Stimulated activated CD4-positive, alpha-beta T cell treated with anti-CD3 and anti-CD28 coated beads, Interleukin-1b, Interleukin-23, amount 100 ng/mL, for 1 hour (primary cell): ENCODE measurements at places on chromosomes 7 and 10.

DNA sequence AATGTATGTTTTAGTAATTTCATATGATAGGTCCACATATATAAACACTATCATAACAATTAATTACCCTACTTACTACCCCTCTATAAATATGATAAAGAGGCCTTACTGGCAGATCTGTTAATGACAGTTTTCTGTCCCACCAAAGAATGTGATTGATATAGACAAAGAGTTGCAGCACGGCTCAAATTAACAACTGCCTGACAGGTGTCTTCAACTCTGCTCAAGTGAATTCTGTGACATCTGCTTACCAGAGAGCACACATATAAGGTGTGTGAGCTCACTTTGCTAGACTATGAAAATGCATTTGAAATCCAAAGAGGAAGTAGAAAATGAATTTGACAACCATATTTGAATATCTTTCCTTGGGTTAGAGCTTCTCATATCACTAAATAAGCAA, 36.6 kb downstream of the CACNA2D1 start:
- no peak for DNase-seq

DNA sequence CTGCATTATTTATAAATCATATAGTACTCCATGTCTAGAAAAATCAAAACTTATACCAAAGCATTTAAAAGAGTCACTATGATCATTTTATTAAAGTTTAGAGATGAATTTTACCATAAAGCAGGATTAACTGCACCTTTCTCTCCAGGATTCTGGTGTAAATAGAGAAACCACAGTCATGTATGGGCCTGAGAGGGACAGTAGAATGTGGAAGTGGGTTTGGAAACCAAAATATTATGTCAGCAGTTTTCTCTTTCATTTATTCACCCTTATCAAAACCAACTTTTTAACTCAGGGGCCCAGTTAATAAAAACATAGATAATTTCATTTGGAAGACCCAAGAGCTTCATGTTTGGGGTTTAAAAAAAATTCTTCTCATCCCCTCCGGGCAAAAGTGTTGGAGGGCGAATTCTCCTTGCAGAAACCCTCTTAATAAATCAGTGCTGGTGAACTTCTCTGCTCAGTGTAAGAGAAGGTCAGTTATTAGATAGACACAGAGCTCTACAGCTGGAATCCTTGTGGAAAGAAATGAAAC, 266.2 kb downstream of the CREB5 start:
- no peak for DNase-seq

- DNase-seq, result no peak
Observed at GRCh38 chr7:8120390-8121058, 141.4 kb downstream of the ICA1 start.

- DNase-seq, result no peak
Observed at GRCh38 chr7:47507522-47507921, 74.4 kb downstream of the TNS3 start.

DNA sequence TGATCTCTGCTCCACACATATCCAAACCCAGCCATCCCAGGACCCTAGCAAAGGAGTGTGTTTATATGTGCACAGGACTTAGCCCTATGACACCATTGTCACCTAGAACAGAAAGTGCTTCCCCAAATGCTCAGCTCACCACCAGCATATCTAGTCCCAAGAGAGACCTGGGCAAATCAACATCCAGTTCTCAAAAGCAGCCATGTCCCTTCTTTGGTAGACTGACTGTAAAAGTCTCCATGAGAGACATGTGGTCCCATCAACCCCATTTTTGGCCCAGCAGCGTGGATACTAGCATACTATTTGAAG, 20.9 kb upstream of the ARHGAP22 start:
- no peak for DNase-seq

DNA sequence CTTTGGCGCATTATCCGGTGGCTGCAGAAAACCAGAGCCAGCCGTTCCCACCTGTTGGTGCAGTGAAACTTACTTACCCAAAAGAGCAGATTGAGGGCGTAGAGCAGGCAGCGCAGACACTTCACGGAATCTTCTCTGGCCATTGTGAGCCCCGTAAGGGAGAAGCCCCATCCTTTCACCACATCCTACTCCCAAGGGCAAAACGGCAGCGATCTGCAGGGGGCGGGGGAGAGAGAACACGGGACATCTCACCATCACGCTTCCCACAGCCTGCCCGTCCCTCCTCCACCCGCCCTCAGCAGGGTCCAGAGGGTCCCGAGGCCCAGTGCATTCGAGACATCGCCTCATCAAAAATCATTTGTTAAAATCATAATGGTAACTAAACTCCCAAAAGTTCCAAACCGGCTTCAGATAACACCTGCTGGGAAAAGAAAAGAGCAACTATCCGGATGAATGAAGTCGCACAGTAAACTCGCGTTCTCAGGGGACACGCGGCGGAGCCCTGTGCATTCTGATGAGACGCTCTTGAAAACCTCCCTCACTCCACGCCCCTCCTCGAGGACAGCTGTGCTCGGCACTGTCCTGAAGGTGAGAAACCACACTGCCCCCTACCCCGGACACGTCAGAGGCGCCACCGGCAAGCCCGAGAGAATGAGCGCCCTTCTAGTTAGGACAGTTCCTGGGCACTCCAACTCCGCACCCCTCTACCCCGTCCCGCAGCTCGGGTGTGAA, 1.2 kb downstream of the TSPAN12 start:
- no peak for DNase-seq

DNA sequence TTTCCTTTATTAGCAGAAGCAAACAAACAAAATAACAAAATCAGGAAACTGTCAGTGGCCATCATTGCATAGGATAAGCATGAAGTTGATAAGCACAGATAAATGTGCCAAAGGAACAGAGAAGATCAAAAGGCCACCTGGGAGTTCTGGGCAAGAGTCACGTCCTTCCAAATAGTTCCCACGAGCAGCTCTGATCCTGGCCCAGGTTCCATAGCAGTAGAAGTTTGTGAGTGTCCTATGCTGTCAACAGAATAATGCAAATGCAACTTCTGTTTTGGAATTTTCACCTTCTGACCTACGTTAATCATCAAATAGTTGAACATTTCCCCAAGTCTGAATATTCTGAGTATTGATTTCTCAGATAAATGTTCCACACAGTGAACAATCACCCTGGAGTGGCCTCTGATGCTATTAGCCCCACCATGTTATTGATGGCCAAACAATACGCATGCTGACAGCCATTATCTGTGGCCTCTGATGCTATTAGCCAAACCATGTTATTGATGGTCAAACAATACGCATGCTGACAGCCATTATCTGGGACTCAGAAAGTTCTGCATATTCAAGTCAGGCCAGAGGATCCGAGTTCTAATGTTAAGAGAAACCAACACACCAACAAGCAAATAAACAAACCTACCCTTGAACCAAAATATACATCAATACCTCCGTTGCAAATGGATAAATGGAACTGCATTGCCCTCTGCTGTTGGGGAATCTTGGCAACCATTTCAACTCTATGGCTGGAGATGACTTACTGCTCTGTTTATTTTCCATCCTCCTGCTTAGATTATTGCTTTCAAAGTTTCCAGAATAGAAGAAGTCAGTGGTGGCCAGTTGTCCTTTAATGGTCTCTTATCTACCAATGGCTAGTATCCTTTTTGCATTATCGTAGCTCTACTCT, 63.3 kb downstream of the MRC1 start:
- DNase-seq, result no peak

GRCh38 chr10:4937346-4937745, 25.9 kb upstream of the AKR1C1 start:
- DNase-seq, result no peak

DNA sequence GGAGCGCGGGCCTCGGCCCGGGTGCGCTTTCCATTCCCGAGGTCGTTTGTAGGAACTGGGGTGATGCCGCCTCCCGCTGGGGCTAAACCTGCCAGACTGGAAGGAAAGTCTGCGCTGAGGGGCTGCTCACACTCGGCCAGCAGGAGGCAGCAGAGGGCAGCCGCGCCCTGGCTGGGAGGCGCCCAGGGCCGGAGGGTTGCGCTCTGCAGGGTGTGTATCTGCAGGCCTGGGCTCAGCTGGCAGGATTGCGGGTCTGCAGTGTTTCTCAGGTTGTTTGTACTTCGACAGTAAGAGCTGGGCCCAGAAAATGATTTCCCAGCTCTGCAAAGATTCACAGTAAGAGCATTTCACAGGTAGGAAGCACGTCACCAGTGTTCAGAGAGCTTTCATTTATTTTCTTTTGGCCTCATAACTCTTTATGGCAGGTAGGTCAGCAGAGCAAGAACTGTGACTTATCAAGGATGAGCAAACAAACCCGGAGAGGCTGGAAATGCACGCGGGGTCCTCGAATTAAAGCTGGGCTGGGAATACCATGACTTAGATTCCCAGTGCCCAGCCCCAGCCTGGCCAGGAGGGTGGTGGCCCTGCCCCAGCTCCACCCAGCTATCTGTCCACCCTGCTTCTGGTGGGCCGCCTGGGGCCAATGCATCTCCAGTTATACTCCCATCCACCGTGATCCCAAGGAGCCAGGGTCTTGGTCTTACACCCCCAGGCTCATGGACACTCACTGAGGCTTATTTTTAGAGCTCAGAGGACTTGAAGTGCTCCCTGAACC, 15.2 kb upstream of the PPP2R2D start:
- peak; percentile 78 for DNase-seq

DNA sequence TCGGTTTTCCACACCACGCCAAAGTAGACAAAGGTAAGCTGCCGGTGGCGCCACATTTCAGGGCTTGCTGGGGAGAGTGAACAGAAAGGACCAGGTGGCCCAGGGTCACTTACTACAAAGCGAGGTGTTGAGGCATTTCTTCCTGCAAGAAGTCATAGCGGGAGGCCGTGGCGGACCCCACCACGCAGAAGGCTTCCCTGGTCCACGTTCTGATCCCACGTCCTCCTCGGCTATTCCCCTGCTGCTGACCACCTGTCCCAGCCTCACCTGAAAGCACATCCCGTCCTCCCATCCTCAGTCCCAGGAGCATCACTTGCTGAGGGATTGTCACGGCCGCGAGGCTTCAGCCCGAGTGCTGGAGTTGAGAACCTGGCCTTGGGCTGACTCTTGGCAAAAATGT, 139.2 kb downstream of the DYNC2I1 start:
- no peak for DNase-seq

DNA sequence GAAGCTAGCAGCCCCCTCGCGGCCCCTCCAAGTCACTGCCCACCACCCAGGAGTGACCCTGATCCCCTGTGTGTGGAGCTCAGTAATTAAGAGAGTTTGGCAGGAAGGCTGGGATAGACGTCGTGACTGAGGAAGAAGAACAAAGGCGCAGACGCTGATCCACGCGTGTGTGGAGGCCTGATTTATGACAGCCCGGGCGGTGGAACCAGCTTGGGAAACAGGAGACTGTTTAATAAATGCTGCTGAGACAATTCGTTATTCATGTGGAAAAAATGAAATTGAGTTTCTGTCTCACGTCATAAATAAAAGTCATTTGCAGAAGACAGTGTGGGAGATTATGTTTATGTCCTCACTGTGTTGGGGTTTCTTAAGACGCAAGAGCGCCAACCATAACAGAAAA, 130.8 kb downstream of the ELFN1 start:
- DNase-seq, result no peak

- DNase-seq, result no peak
Observed at GRCh38 chr7:133364959-133365690, 112.2 kb downstream of the EXOC4 start.

DNA sequence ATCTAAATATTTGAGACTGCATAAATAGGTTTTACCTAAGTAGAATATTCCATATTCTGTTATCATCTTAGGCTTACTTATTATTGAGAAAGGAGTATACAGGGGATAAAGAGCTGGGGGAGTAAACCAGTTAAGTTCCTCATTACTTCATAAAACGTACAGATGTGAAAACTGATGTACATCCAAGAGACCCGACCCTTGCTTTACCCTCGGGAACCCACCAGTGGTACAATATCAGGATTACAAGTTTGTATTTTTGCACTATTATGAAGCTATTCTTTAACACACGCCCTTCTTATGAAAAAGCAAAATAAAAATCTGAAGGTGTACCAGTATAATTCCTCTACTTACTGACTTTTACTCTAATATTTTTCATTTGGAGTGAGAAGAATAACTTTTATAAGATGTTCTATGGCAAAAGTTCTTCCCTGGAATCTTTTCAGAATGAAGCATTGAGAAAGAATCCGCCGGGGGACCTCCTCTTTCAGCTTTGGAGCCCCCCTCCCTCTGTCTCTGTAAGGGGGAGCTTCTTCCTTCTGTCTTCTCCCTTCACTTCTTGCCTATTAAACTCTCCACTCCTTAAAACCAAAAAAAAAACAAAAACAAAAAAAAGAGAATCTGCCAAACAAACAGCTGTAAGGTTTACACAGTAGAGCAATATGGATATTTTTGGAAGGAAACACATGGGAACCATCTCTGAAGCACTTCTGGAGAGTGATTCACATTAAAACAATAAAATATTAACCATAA, 550.0 kb downstream of the TNS3 start:
- no peak for DNase-seq

DNA sequence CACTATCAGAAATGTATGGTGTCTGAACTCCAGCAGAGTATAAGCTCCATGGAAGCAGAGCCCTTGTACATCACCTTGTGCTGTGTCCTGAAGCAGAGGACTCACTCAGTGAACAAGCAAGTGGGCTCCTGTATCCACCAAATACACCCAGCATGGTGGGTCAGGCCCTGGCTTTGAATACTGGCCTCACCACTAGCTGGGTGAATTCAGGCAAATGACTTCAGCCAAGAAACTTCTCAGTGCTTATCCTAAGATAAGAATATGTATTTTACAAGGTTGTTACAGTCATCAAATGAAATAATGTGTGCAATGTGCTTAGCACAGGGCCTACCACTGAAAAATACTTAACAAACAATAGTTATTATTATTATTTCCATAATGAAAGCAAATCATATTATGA, 62.6 kb downstream of the CALD1 start:
- no peak for DNase-seq

GRCh38 chr10:93873420-93874115, 20.2 kb upstream of the SLC35G1 start:
- no peak for DNase-seq

DNA sequence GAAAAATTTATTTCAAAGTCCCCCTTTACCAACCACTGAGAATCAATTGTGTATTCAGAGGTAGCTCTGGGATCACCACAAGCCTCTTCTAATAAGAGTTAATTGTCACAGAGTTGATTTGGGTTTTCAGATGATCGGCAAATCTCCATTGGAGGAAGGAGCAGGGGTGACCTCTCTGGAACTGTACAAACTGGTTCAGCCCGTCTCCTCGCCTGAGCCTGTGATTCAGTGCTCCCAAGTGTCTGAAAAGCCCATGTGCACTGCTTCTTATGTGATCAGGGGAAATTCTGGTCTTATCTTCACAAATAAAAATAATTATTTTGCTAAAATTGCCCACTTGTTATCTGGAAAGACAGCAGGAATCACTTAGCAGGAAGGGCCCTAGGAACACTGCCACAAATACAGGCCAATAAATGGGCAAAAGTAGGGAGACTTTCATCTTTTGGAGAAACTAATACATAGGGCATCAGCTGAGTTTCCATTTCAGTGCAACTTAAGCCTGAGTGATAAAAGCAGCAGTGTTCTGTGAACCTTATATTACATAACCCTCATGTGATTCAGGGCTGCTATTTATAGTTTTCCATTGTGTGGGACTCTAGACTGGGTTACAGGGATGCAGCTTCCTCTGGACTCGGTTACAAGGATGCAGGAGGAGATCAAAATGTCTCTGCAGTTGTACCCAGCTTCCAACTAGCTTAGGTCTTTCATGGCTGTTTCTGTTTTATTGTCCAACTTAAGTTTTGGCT, 32.3 kb downstream of the CDK1 start:
- no peak for DNase-seq

GRCh38 chr10:31399171-31399570, 80.2 kb downstream of the ZEB1 start:
- DNase-seq, result no peak
